ENCODE measurements at places on chromosomes 4 and X.

DNA sequence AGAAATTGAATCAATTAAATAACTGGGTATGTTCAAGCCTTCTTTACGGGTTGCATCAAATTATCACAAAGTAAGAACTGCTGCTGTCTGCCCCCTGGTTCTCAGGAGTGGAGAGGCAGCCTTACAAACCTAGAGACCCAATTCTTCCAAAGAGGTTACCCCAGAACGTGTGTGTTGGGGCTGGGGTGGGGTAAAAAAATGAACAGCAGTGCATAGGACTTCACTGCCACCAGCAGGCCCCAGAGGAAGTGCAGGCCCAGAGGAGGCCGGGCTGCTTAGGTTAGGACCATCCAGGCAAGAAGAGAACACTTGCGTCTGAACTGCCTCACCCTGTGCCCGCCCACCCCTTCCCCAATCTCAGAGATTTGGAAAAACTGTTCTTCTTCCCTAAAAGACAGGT is 1.5 kb upstream of the NWD2 start:
- DNase-seq, result no peak

DNA sequence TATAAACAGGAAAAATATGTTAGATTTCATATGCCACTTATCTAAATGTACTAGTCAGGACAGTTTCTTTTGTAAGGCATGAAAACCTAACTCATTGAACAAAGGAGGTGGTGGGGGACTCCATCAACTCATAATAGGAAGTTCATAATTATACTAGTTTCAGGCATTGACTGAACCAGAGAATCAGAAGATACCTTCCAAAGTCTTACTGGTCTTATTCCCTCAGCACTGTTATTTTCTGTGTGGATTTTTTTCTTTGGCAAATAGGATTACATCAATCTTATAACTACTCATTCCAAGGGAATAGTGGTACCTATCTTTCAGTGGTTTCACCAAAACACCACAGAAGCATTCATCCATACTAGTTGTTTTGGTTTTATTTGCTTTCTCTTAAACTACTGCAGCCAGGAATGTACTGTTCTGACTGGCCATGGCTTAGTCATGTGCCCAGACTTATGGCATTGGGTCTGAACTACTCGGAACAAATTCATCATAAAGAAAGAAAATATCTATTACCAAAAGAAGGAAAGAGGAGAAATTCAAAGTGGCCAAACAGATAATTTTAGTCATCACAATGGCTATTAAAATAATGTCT is 273.9 kb downstream of the ARAP2 start:
- no peak for DNase-seq

GRCh38 chrX:44585866-44586265 is 43.2 kb upstream of the FUNDC1 start:
- no peak for DNase-seq

- DNase-seq, result no peak
These were observed 15.2 kb downstream of the PDLIM3 start for GRCh38 chr4:185520119-185520518.

GRCh38 chr4:9943761-9944160 is 77.5 kb downstream of the SLC2A9 start:
- no peak for DNase-seq

- DNase-seq, result no peak
These were observed 583.0 kb downstream of the BCOR start for GRCh38 chrX:39514801-39515200.

- DNase-seq, result no peak
These were observed 429.1 kb upstream of the FTHL17 start for GRCh38 chrX:31500921-31501320.

- DNase-seq, result no peak
These were observed 400.1 kb upstream of the CPEB2 start for GRCh38 chr4:14602206-14602605.

DNA sequence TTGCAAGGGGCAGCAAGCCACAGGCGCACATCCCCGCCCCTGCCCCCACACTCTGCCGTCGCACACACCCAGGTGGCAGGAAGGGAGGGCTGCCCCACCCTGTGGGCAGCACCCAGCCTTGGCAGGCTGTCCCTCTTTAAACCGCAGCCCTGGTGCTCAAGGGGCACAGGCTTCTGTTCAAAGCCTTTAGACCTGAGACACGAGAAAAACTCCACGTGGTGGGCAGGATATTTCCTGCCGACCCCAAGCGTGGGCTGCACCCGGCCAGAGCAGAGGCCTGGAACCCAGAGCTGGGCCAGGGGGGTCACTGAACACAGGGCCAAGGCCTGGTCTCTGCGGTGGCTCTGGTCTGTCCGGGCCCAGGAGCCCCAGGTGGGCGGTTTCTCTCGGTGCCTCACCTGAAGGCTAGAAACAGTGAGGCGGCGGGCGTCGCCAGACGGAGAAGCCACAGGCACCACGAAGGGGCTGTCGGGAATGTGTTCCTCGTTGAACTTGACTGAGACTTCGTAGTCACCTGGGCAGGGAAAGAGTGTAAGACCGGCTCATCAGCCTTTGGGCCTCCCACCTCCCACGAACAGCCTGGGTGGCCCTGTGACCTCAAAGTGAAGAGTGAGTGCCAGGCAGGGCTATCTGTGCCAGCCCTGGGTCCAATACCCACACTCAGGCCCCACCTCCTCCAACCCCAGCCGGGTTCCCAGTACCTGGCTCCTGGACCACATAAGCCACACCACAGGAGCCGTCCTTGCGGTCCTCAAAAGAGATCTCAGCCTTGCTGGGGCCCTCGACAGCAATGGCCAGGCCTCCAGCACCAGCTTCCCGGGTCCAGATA is 23.0 kb downstream of the FLNA start:
- DNase-seq, result no peak

DNA sequence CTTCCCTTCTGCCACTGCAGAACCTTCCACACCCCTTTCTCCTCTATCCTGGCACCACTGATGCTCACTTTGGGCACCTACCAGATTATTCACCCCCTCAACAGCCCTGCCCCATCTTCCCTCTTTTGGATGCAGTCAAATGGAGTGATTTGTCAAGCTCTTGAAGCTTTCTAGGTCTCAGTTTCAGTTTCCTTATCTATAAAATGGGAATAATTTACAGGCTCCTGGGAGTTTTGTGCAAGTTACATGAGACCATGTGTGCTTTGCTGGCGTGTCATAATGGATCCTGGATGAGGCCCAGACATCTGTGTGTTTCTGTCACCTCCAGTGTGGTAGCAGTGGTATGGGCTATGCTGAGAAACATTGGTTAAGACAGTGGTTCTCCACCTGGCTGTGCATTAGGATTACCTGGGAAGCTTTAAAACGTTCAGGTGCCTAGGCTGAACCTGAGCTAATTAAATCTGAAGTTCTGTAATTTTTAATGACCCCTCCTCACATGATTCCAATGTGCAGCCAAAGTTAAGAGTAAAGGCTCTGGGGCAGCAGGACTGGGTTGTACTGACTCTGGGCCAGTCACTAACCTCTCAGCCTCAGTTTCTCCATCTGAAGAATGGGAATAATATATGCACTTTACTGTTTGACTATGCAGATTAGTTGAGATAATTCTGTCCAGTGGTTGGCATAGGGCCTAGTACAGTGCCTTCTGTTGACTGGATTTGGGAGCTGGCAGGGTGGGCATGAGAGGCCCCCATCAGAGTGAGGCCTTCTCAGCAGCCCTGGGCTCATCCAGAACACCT is 6.8 kb upstream of the MGST2 start:
- no peak for DNase-seq

GRCh38 chrX:111047575-111047974 is 48.4 kb upstream of the PAK3 start:
- no peak for DNase-seq

DNA sequence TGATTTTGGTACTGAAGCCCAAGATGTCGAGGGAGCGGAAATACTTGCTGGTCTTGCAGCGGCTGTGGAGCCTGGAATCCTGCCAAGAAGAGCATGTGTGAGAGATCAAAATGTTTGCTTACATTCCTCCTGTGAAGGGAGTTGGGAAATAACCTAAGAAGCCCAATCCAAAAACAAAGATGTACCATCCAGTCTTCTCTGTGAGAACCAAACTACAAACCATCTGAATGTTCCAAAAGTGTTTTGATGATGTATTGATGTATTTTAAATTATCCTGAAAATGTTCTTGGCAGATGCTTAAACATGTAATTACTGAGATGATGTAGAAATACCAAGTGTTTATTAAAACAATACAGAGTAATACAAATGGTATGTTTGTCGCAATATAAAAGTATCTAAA is 10.1 kb upstream of the ADH1A start:
- DNase-seq, result no peak

- DNase-seq, result peak; percentile 34
These were observed 272.8 kb upstream of the EPHA5 start for GRCh38 chr4:65943076-65943475.

DNA sequence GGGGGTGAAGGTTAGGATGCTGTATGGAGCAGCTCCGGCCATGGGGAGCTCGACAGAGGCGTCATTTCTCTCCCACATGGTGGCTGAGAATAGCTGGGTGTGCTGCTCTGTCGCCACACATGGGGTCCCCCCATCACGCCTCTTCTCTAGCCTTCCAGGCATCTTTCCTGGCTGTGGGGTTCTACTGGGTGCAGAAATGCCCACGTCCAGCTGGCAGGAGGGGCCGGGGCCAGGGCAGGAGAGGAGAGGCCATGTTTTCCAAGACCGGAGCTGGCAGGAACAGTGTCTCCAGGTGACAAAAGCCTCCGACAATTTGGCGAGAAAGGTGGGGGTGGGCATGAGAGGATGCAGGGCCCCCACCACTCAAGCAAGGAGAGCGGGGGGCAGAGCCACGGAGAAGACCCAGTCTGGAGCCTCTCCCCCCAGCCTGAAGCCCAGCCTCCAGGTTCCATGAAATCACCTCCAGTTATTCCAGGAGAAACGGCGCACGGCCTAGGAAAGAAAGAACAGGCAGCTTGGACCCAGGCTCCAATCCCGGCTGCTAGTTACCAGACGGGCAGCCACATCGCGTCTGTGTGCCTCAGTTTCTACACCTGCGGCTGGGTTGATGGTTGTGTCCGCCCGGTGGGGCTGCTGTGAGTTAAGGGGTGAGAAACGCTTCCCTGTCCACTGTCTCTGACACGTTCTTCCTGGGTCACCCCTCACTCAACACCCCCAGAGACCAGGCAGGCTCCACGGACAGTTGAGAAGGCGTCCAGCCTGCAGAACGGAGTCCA is 27.4 kb upstream of the SPON2 start:
- no peak for DNase-seq

DNA sequence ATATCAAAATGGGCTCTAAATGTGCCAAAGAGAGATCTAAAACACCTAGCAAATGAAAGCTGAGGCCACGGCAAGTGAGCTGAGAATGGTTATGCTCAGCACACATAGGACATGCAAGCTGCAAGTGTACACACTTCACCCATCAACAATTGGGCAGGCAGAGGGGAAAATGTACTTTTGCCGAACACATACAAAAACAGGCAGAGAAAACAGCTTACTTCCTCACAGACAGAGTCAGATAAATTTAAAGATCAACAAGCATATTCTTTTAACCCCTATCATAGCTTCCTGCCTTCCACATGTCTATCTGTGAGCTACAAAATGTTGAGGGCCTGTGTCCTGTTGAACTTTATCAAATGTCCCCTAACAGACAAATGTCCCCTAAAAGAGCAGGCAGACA is 60.3 kb downstream of the SH3KBP1 start:
- DNase-seq, result no peak

DNA sequence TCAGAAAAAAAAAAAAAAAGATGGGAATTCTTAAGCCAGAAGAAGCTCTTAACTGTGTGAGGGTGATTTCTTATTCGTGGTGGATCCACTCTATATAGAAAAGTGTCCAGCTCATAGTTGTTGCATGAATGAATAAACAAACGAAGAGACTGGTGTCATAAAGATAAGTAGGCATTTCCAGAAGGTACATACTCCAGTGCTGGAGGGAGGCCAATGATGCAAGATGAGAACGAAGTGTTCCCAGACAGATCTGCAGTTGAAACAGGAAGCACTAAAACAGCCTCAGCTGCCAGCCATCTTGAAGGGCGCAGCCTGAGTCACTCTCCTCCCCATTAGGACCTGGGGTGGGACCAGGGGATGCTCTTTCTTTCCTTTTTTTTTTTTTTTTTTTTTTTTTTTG is 47.4 kb upstream of the HOPX start:
- peak; percentile 94 for DNase-seq

GRCh38 chr4:81531410-81531809 is 59.7 kb upstream of the RASGEF1B start:
- no peak for DNase-seq

GRCh38 chr4:152824561-152824960 is 44.8 kb downstream of the ARFIP1 start:
- DNase-seq, result no peak

Measured in NCI-H2029 treated with DMSO at 0.1 percent for 48 hours (cell line).